ENCODE measurements at places on chromosomes 11 and 22. TPM values are rescaled to one million over a fixed set of nuclear protein-coding genes. Genes with fewer than 3 reads are reported as not detected.

The SPI1 gene
- 10.5 TPM for total RNA-seq

The SYT7 gene
- total RNA-seq, result 3.6 TPM

DNA sequence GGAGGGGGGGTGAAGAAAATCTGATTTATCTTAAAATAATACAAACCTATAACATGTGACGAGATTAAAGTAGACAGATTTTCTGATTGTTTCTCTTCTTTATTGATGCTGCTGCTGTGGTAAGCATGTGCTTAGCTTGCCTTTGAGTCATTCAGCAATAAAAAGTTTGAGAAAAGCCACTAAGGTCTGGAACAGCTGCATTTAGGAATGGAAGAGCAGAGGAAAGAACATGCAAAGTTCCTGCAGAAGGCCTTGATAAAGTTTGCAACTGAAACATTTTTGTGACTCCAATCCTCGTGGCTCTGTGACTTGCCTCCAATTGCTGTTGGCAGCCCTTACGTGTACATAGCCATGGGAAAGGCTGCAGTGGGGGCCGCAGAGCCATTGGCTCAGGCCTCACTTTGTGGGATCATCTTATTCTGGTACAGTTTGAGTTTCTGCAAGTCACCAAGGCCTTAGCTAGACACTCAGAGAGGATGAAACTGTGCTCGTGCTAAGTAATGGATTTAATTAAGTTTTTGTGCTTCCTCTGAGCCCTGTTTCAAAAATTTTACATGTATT lies 370.2 kb downstream of the AASDHPPT start:
- H3K36me3 ChIP-seq, result no peaks in the 10 kb centered on the region
- peak overlapping the region; percentile 4 for H3K27ac ChIP-seq
- H3K4me1 ChIP-seq, result peaks cover 13% of the 10 kb centered on the region
- no peak overlapping the region for H3K4me3 ChIP-seq
- no peak for DNase-seq

DNA sequence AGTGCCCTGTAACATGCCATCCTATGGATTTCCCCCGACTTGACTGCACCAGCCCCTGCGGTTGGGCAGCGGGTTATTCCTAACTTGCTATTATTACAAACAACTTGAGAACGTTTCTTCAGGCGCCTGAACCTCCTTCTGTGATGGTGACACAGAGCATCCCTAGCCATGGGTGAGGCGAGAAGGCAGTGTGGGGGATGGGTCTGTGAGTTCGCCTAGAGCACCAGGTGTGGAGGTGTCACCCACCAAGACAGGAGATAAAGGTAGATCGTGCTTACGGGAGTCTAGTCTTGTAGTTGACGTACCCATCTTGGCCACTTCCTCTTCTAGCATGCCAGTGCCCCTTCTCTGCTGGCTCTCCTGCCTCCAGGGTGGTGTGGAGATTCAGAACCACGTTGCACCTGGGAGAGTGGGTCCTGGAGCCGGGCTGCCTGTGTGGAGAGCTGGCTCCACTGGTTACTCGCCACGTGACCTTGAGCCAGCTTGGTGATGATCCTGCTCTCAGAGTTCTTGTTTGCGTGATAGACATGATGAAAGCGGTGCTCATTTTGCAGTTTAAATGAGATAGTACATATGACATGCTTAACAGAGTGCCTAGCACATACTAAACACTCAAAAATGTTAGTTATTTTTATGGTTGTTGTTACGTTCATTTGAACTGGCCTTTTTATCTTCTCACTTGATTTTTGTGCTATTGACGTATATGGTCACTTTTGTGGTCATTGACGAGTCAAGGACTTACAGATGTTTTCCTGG lies 37.8 kb downstream of the TBC1D22A start:
- H3K4me1 ChIP-seq, result peaks cover 14% of the 10 kb centered on the region
- no peaks in the 10 kb centered on the region for H3K27me3 ChIP-seq
- H3K27ac ChIP-seq, result no peak overlapping the region
- peaks cover 40% of the 10 kb centered on the region for H3K36me3 ChIP-seq

DNA sequence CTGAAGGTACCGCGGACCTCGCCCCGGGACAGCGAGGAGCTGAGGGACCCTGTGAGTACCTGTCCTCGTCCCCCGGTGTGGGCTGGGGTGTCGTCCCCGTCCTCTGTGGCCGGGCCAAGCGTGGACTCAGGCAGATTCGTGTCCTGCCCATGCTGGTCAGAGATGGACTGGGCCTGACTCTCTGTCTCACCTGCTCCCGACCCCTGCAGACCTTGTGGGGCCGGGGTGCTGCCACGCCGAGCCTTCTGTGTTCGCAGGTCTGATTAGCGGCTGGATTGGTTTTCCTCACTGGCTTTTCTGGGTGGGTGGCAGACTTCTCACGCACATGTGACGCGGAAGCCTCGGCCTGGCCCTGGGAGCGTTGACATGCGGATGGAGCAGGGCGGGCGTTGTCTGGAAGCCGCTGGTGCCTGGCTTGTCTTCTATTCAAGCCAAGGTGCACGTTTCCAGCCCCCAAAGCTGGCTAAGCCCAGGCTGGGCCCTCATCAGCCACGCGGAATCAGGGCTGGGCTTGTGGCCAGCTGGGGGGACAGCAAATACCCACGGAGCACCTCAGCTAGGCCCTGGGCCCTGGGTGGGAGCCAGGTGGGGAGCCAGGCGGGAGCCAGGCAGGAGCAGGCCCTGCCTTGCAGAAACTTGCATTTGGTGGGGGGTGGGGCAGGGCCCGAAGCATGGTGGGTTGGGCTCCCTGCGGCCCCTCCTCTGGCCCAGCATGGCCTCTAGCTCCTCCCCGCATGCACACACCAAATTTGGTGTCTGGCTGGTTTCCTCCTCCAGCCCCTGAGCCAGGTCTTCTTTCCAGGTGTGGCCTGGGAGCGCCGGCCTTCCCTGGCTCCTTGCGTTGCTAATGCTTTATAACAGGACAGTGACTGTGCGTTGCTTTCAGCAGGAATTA lies 7.0 kb downstream of the GRAMD4 start:
- no peaks in the 10 kb centered on the region for H3K4me1 ChIP-seq
- DNase-seq, result no peak
- H3K27ac ChIP-seq, result no peak overlapping the region
- H3K27me3 ChIP-seq, result no peaks in the 10 kb centered on the region
- H3K36me3 ChIP-seq, result no peaks in the 10 kb centered on the region

DNA sequence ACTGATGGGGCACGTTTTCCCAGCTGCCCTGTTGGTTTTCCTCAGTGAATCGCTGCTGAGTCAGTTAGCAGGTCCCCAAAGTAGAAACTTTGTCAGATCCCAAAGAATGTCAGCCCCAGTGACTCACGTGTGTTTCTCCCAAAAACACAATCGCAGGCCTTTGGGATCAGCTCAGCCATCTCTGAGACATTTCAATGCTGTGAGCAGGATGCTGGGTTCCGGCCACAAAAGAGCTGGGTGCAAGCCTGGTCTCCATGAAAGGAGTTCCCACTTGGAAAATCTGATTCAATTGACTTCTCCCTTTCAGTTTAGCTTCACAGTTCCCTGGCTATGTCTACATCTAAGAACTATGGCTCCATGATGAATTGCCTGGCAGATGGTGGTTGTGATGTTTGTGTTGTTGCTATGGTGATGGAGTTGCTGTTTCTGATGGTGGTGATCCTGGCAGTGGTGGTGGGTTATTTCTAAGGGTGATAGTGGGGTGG lies 28.0 kb downstream of the MYEOV start:
- H3K4me1 ChIP-seq, result no peaks in the 10 kb centered on the region
- no peaks in the 10 kb centered on the region for H3K36me3 ChIP-seq
- no peak overlapping the region for H3K4me3 ChIP-seq
- no peak overlapping the region for H3K27ac ChIP-seq
- DNase-seq, result peak; percentile 39
- H3K27me3 ChIP-seq, result no peaks in the 10 kb centered on the region

DNA sequence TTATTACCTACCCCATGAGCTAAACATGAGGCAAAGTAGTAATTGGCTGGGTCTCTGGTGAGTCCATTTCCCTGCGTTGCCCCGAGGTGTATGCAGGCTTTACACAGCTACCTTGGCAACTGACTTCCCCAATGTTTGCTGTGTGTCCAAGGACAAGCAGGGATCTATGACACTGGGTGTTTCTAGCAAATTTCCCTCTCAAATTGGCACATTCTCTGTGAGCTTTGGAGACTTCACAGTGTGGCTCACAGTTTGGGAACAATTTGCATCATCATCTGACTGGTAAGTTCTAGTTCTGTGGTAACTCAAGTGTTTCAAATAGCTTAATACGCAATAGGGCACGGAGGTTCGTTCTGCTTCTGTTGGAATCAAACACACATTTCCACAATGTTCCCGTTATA lies 12.5 kb downstream of the NNMT start:
- H3K4me3 ChIP-seq, result no peak overlapping the region
- H3K4me1 ChIP-seq, result peaks cover 18% of the 10 kb centered on the region
- H3K36me3 ChIP-seq, result peaks cover 3% of the 10 kb centered on the region
- DNase-seq, result no peak

GRCh38 chr11:116073854-116074837 lies 569.9 kb upstream of the CADM1 start:
- no peaks in the 10 kb centered on the region for H3K4me1 ChIP-seq
- no peaks in the 10 kb centered on the region for H3K36me3 ChIP-seq
- H3K4me3 ChIP-seq, result no peak overlapping the region
- no peaks in the 10 kb centered on the region for H3K27me3 ChIP-seq
- H3K27ac ChIP-seq, result no peak overlapping the region
- no peak for DNase-seq

- H3K27me3 ChIP-seq, result no peaks in the 10 kb centered on the region
- no peaks in the 10 kb centered on the region for H3K36me3 ChIP-seq
- H3K4me1 ChIP-seq, result no peaks in the 10 kb centered on the region
- no peak for DNase-seq
- no peak overlapping the region for H3K4me3 ChIP-seq
- no peak overlapping the region for H3K27ac ChIP-seq
Observed at GRCh38 chr11:60970369-60970774, 1.1 kb upstream of the CD6 start.

DNA sequence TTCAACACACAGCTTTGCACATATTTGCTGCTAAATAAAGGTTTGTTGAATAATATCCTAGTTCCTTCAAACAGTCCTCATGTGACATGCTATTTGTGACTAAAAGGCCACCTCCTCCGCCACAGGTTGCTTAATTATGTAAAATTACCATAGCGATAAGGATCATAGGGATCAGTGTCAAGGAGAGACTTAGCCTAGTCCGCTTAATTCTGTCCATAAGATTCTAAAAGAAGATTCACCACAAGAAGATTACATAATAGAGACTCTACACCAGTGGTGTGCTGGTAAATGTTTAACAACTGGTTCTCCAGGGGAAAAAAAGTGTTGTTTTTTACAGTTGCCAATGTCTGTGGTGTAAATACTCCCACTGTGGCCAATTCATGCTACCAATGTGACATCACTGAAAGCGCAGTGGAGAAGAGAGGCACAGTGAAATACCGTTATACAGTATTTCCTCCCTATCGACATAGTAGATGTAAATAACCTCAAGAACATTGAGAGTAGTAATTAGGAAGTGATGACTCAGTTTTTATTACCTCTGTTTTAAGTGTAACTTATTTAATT lies 4.2 kb upstream of the CHRDL2 start:
- H3K36me3 ChIP-seq, result no peaks in the 10 kb centered on the region
- H3K4me3 ChIP-seq, result no peak overlapping the region
- H3K4me1 ChIP-seq, result no peaks in the 10 kb centered on the region
- DNase-seq, result no peak
- H3K27ac ChIP-seq, result no peak overlapping the region

GRCh38 chr11:86896441-86896841 lies 58.8 kb downstream of the FZD4 start:
- no peaks in the 10 kb centered on the region for H3K4me1 ChIP-seq
- H3K4me3 ChIP-seq, result no peak overlapping the region
- H3K27ac ChIP-seq, result no peak overlapping the region

DNA sequence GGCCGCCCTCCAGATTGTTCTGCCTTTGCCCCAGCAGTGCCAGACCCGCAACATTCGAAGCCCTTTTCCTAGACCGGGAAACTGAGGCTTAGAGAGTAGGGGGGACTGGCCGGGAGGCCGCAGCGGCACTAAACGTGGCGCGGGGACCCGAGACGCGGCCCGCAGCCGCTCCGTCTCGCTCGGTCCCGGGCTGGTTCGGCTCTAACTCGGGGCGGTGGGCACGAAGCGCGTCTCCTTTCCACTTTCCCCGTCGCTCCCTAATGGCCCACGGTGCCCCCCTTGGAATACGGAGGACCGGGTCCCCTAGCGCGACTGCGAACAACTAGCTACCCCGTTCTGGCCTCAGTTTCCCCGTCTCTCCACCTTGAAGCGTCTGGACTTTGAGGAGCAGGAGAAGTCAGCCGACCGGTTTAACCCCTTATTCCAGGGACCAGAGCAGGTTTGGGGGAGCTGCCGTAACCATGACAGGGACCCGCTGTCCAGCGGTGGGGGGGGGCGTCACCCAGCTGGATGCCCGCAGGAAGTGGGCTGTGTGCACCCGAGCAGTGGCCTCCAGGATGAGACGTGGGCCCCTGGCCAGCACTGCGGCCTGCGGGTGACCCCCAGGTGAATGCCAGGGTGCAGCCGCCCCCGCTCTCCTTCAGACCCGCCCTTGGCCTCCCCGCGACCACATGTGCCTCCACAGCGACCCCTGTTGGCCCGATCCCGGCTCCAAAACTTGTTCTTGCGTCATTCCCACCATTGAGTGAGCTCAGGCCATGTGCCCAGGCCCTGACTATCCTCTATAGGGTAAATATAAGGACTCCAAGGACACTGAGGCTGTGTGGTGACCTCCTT lies 1.1 kb downstream of the CDC42EP1 start:
- H3K36me3 ChIP-seq, result peaks cover 7% of the 10 kb centered on the region
- H3K4me1 ChIP-seq, result peaks cover 62% of the 10 kb centered on the region
- H3K4me3 ChIP-seq, result peak overlapping the region; percentile 68
- peaks cover 6% of the 10 kb centered on the region for H3K27me3 ChIP-seq
- peak; percentile 97 for DNase-seq

DNA sequence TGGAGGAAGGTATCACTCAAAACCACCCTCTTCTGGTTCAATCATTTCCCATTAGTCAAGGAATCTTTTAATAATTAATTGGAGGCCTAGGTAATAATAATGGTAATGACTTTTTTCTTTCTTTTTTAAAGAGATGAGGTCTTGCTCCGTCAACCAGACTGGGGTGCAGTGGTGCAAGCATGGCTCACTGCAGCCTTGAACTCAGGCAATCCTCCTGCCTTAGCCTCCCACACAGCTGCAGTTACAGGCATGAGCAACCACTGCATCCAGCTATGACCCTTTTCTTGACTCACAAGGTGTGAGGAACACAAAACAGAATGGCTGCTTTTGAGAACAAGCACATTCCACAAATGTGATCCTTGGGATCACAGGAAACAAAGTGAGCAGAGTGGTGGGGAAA lies 3.6 kb downstream of the POLDIP3 start:
- no peaks in the 10 kb centered on the region for H3K27me3 ChIP-seq
- peaks cover 77% of the 10 kb centered on the region for H3K4me1 ChIP-seq
- DNase-seq, result no peak
- H3K36me3 ChIP-seq, result no peaks in the 10 kb centered on the region

GRCh38 chr22:45881524-45881875 lies 95.5 kb downstream of the WNT7B start:
- peak; percentile 37 for DNase-seq
- no peaks in the 10 kb centered on the region for H3K36me3 ChIP-seq
- peaks cover 9% of the 10 kb centered on the region for H3K4me1 ChIP-seq
- no peak overlapping the region for H3K4me3 ChIP-seq

DNA sequence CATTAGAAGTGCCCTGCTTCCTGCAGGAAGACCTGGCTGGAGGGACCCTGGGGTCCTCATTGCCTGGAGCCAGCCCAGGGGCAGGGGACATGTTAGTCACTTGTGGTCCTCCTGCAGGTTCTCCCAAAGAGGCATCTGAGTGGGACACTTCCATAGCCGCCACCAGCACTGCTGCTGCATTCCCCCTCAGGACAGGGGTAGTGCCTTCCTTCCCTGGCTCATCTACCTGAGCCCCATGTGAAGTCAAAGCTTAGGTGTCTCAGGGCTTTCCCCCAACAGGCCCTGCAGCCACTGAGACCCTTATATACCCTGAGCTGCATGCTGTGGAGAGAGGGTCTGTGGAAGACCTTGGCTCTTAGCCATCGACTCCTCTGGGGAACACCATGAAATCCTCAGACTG lies 45.0 kb upstream of the VPREB1 start:
- peaks cover 3% of the 10 kb centered on the region for H3K27me3 ChIP-seq
- H3K27ac ChIP-seq, result no peak overlapping the region
- no peaks in the 10 kb centered on the region for H3K36me3 ChIP-seq
- no peaks in the 10 kb centered on the region for H3K4me1 ChIP-seq
- no peak for DNase-seq

Measured in sigmoid colon (tissue), 7 donors.